Ascending aorta (tissue), 2 donors: ENCODE measurements at places on chromosomes 1 and 21.

DNA sequence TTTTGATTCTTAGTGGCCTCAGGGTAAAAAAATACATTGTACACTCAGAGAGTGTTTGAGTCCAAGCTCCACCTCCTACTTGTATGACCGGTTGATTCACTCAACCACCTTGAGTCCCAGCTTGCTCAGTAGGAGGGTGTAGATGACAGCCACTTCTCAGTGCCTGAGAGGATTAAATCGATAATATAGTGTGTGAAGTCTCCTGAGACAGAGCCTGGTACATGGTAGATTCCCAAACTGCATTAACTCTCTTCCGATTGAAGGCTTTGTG lies 38.4 kb downstream of the NCMAP start:
- H3K4me1 ChIP-seq: no peaks in the 10 kb centered on the region
- no peaks in the 10 kb centered on the region for H3K27me3 ChIP-seq
- H3K36me3 ChIP-seq: no peaks in the 10 kb centered on the region

GRCh38 chr1:118931876-118932275 lies 56.3 kb downstream of the TBX15 start:
- H3K4me3 ChIP-seq: no peak overlapping the region
- H3K36me3 ChIP-seq: no peaks in the 10 kb centered on the region
- H3K27ac ChIP-seq: no peak overlapping the region
- H3K4me1 ChIP-seq: no peaks in the 10 kb centered on the region
- DNase-seq: no peak
- no peaks in the 10 kb centered on the region for H3K27me3 ChIP-seq

DNA sequence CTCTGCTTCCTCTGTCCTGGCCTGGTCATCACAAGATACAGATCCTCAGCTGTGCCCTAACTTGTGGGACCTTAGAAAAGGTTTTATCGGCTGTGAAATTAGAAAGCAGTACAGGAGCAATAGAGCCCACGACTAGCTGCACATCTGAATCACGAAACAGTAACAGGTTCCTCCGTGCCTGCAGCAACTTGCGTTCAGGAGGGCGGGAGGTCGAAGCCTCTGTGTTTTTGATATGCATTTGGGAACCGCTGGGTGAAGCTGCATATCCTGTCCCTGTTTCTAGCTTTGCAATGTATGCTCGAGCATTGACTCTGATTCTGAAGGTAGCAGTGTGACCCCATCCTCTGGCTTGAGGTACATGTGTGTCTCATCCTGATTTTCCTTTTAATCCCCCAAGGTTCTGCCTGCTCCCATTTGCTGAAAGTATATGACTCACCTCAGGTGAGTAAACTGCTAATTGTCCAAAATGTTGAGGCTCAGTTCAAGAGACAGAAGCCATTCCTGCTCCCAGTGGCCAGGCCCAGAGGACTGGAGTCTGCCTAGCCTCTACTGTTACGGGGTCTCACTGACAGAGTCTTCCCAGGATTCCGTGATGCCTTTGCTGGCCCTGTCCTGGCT lies 44.3 kb downstream of the SCCPDH start:
- H3K27ac ChIP-seq: no peak overlapping the region
- no peak for DNase-seq
- no peaks in the 10 kb centered on the region for H3K27me3 ChIP-seq
- peaks cover 46% of the 10 kb centered on the region for H3K36me3 ChIP-seq

- H3K4me1 ChIP-seq: no peaks in the 10 kb centered on the region
- DNase-seq: no peak
- H3K4me3 ChIP-seq: no peak overlapping the region
- H3K27me3 ChIP-seq: no peaks in the 10 kb centered on the region
Observed at GRCh38 chr21:45910155-45910547, 71.4 kb upstream of the COL6A1 start.

- no peaks in the 10 kb centered on the region for H3K36me3 ChIP-seq
- no peak for DNase-seq
- H3K27me3 ChIP-seq: no peaks in the 10 kb centered on the region
Observed at GRCh38 chr21:38567335-38567969, 69.2 kb upstream of the ERG start.

DNA sequence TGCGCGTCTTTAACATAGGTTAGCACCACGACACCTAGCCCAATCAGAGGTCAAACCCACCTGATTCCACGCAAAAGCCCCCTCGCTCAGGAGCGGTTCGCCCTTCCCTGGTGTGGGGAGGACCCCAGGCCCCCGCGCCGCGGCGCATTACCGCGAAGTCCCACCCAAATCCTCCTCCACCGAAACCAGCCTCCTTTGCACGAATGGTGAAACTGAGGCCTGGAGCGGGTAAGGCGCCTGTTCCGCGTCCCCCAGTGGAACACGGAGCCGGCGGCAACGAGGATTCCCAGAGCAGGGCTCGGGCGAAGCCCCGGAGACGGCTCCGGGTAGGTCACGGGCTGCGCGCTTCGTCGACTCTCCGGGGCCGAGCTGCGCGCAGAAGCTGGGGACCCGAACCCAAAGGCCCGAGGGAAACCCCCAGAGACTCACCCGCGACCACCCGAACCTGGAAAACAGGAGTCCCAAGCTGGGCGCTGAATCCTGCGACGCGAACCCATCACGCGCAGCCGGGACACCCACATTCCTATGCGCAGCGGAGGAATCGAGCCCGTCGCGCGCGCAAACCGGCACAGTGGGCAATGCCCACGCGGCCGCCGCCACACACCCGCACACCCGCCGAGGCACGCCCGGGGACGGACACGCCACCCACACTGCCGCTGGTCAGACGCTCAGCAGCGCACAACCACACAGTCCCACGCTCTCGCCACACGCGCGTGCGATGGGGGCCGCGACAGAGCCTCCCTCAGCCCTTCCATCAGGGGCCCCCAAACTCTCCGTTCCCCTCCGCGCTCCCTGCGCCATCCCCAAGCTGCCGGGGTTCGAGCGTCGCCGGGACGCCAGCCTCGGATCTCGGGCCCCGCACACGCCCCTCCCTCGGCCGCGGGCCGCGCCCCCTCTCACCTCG lies 507 bp downstream of the GLIS1 start:
- no peaks in the 10 kb centered on the region for H3K36me3 ChIP-seq
- H3K4me3 ChIP-seq: peak overlapping the region; percentile 52
- H3K27ac ChIP-seq: no peak overlapping the region
- H3K27me3 ChIP-seq: no peaks in the 10 kb centered on the region
- DNase-seq: no peak

DNA sequence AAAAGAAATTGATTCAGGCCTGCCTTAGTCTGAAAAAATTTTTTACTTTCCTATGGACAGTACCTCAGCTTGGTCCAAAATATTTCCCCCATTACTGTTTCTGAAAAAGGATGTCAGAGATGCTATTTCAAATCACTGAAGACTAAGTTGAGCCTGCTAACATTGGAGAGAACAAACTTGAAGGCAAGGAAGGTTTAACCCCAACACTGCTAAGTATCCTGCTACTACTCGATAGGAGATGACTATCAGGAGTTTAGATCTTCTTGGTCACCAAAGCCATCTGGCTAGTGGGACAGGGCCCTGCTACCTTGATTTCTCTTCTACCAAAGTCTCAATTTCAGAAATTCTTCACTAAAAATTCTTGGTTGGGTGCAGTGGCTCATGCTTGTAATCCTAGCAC lies 22.7 kb upstream of the POGZ start:
- no peaks in the 10 kb centered on the region for H3K36me3 ChIP-seq
- no peaks in the 10 kb centered on the region for H3K4me1 ChIP-seq
- H3K27ac ChIP-seq: no peak overlapping the region
- DNase-seq: no peak
- H3K4me3 ChIP-seq: no peak overlapping the region
- H3K27me3 ChIP-seq: no peaks in the 10 kb centered on the region

DNA sequence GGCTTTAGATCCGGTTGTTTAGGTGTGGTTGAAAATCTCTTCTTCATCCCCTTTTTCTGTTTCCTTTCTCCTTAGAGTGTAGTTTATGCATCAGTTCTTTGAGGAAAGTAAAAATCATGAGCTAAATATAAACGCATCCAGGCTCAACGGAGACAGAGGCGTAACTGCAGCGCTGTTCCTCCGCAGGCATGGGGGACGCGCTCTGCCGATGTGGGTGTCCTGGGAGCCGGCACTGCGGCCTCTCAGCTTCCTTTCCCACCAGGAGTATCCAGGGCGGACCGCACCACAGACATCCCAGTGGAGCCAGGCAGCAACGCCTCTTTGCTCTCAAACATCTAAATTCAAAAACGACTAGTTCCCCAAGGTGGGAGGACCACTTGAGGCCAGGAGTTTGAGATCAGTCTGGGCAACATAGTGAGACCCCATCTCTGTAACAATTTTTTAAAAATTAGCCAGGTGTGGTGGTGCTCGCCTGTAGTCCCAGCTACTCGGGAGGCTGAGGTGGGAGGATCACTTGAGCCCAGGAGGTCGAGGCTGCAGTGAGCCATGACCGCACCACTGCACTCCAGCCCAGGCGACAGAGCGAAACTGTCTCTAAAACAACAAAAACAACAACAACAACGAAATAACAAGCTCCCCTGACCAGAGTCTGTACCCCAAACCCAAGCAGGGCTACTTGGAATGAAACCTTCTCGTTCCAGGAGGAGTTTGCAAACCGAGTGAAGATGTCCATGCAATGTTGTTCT lies 16.4 kb downstream of the SLC45A1 start:
- peaks cover 7% of the 10 kb centered on the region for H3K4me1 ChIP-seq
- DNase-seq: no peak
- H3K4me3 ChIP-seq: no peak overlapping the region
- H3K36me3 ChIP-seq: peaks cover 16% of the 10 kb centered on the region
